ENCODE measurements at places on chromosomes 13 and 19.

DNA sequence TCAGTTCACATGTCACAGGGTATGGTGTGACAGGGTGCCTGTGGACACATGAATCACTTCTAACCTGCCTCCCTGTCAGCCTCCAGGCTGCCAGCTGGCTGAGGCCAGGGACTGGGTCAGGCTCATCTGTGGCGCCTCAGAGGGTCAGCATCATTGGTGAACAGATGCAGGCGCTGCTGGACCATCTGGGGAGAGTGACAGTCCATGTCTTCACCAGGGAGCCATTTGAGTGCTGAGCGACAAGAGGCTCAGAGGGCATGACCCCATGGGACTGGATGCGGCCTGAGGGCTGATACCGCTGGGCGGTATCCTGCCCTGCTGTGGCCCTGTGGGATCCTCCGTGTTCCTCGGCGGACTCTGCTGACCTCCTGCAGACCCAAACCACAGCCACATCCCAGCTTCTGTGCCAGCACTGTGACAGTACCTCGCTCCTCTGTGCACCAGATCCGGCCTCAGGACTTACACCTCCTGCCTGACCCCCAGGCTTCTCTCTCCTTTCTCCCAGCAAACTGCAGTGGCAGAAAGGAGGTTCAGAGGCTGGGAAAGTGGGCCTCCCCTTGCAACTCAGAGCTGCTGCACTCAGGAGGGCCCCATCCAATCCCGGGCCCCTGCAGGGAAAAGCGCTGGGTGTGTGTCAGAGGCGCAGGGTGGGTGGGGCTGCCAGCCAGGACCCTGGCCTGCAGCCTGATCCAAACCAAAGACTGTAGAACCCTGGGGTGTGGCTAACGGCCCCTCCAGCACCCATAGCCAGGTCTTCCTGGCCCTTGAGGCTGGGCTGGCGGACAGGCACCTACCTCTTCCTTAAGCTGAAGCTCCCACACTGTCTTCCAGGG is 10.2 kb downstream of the ACTMAP start:
- no peak for DNase-seq

DNA sequence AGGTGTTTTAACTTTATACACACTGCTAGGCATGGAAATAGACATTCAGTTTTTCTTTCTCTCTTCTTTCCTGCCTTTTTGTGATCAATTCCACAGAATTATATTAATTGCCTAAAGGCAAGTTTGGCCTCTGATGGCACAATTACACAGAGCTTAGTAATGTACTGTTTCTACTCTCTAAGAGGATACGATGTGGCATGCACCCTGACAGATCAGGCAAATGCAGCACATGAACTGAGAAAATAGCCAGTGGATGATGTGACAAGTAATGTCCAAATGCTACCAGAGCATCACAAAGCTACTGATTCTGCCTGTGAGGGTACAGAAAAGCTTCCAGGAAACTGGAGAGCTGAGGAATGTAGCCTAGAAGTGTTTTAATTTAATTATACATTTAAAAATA is 233.8 kb upstream of the PRR20A start:
- no peak for DNase-seq

- DNase-seq = peak; percentile 24
These were observed 9.2 kb upstream of the FBN3 start for GRCh38 chr19:8158411-8159074.

- DNase-seq = no peak
These were observed 77.0 kb downstream of the LRRC63 start for GRCh38 chr13:46288570-46289259.

DNA sequence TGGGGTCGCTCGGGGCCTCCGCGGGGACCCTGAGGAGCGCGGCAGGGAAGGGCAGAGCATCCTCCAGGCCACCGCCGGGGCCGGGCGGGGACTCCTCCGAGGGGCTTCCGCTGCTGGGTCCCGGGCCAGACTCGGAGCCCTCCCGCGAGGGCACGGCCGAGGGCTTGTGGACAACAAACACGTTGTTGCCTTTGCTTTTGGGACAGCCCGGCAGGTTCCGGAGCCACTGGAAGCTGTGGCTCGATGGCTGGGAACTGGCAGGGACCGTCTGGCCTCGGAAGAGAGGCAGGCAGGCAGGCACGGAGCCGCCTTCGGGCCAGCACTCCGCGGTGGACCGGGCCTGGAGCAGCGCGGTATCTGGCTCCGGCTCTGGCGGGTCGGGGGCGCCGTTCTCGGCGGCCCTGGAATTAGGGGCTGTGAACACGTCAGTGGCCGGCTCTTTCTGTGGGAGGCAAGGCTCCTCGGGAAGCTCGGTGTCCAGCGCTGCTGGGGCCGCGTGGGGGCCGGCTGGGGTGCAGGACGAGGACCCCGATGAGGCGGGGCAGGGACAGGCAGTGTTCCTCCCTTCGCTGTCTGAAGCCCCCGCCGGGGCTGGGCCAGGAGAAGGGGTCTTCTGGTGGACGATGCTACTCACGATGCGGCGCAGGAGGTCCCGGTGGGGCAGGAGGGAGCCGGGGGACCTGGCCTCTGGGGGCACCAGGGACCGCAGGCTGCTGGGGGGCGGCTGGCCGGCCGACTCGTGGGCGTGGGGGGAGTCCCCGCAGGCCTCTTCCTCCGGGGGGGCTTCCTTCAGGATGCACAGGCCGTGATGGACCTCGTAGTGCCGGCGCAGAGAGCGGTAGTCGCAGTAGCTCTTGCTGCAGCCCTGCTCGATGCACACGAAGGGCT is 27.6 kb downstream of the ZNF541 start:
- no peak for DNase-seq

DNA sequence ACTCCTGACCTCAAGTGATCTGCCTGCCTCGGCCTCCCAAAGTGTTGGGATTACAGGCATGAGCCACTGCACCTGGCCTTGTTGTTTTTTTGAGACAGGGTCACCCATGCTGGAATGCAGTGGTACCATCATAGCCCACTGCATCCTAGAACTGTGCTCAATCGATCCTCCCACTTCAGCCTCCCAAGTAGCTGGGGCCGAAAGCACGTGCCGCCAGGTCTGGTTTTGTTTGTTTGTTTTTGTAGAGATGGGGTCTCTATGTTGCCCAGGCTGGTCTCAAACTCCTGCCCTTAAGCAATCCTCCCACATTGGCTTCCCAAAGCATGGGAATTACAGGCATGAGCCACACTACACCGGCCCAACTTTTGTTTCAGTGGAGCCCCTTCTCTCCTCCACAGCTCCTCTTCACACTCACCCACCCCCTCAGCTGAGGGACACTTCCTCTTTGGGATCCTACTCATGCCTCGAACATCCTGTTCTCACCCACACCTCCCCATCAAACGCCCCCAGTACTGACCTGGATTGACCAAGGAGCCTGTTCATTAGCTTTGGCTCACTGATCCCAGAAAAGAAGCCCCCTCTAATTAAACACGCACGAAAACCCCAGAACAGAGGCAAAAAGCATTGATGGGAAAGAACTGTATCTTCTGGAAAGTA is 12.8 kb upstream of the CERS4 start:
- no peak for DNase-seq

GRCh38 chr13:22102271-22102670 is 431.4 kb downstream of the FGF9 start:
- DNase-seq = no peak

- no peak for DNase-seq
These were observed 10.8 kb downstream of the NDUFA11 start for GRCh38 chr19:5892772-5893275.

DNA sequence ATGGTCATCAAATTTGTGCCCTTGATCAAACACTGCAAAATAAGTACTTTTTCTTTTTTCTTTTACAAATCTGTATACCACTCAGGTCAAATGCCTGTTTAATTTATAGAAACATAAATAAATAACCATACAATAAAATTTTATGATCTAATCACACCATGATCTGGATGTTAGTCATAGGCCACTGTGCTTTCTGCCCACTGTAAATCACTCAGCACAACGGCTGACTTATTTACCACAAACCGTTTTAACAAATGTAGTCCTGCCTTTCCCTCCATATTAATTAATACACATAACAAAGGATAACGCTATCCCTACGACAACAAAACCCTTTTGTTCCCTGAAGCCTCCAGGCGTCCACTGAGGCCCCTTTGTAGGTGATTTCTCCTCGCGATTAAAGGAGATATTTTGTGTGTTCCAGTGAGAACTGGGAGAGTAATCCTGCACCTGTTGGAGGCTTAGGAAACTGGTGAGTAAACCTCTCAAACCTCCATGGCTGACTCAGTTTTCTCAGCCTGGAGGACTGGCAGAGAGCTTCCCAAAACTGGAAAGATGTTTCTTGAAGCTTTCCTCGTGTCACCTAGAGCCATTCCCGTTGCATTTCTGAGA is 477.1 kb upstream of the SGCG start:
- no peak for DNase-seq

DNA sequence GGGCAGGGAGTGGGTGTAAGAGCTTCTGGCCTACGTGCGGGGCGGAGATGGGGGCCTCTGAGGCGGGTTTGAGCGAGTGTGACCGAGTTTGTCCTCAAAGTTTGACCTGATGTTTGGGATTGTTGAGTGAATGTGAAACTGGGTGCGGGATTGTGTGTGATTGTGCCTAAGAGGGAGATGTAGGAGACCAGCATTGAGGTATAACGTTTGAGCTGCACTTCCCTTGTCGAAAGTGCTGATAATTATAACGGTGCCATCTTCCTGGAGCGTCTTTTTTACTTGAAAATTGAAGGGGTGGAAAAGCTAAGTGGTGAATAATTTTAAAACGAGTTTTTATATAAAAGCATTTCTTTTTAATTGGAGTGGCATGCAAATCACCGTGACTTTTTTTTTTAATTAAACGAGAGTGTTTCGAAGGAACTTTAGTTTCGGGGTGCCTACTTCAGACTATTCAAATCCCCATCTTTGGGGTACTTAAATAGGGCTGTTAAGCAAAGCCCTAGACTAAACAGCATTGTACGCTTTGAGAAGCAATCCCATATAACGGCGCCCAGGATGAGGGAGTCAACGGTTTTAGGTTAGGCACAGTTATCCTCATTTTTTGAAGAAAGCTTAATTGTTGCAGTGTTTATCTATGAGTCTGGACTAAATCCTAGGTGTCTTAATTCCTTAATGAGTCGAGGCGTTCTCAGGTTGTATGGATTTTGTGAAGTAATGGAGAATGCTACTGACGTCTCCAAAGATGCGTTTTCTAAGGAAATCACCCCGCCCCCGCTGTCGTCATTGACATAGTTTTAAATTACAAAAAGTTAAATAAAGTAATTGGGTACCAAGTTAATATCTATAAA is 594 bp downstream of the ZNF146 start:
- no peak for DNase-seq

- DNase-seq = no peak
These were observed 276.3 kb upstream of the SOX1 start for GRCh38 chr13:111790621-111791020.

- DNase-seq = peak; percentile 46
These were observed at the start of gene PGPEP1 for GRCh38 chr19:18340190-18340989. TSS of gene PGPEP1 (plus strand) at chr19:18340598. CDS start at chr19:18340682, 84 bp downstream.
